ENCODE measurements at places on chromosomes 12 and 14.
A peak's percentile ranks its signal among the peaks of the same experiment; 100 is the strongest.

GRCh38 chr12:80441921-80442320, 2.1 kb upstream of the PTPRQ start:
- DNase-seq: no peak

DNA sequence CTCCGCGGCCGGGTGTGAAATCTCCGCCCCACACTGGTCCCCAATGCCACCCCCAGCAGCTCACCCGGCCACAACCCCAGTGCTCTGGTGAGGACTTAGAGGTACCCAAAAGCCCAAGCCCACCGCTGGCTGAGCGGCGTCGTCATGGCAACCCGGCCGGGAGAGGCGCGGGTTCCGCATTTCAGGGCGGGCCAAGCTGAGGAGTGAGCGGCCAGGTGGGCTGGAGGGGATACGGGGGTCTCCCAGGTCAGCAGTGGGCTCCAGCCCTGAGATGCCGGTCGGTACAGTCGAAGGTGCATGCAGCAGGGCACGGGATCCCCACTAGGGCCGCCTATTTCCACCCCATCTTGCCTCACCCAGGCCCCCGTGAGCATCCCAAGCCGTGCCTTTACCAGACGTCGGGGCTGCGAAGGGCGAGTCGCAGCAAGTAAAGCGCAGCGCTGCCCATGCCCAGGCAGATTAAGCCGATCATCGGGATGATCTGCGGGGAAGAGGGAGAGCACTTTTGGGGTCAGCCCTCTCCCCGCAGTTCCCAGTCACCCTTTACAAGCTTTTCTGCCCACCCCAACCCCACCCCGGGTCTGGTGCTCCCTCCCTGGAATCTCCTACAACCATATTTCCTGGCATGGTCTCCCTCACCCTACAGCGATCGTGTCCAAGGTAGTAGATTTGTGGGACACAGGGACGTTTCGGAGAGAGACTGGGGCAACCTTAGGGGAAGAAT, 6.9 kb downstream of the SHMT2 start:
- no peak for DNase-seq

DNA sequence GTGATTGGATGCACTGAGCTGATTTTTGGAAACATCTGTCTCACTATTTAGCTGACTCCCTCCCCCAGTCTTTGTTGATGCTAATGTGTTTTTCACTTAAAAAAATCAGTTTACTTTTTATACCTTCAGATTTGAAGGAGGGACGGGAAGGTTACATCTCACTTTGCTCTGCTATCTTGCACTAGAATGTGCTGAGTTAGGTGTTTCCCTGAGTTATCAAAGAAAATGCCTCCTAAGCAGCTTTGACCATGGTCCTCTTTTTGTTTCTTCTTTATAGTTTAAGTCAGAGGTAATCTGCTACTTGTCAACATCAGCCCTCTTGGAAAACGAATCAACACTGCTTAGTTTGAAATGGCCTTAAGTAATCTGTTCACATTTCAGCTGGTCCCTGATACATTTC, 222.0 kb downstream of the TMEM132D start:
- no peak for DNase-seq

DNA sequence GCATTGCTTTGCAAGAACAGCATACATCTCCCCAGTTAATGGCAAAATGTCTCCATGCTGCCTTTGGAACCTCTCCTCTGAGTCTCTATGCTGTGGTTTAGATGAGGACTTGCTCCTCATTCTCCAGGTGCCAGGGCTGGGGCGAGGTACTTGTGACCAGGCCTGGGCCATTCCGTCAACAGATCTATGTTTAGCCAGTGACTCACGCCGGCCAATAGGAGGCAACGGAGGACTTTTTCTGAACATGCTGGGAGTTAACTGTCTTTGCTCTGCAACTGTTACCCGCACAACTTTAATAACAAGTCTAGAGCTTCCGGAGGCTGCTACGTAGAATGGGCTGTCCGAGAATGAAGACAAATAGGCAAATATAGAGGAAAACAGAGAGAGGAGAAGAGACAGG, 214.2 kb downstream of the GLT1D1 start:
- DNase-seq: no peak

GRCh38 chr12:88202500-88202899, 60.4 kb downstream of the TMTC3 start:
- no peak for DNase-seq

- no peak for DNase-seq
Observed at GRCh38 chr14:101673873-101674272, 87.6 kb upstream of the PPP2R5C start.

GRCh38 chr12:77882709-77883108, 52.0 kb downstream of the NAV3 start:
- no peak for DNase-seq

DNA sequence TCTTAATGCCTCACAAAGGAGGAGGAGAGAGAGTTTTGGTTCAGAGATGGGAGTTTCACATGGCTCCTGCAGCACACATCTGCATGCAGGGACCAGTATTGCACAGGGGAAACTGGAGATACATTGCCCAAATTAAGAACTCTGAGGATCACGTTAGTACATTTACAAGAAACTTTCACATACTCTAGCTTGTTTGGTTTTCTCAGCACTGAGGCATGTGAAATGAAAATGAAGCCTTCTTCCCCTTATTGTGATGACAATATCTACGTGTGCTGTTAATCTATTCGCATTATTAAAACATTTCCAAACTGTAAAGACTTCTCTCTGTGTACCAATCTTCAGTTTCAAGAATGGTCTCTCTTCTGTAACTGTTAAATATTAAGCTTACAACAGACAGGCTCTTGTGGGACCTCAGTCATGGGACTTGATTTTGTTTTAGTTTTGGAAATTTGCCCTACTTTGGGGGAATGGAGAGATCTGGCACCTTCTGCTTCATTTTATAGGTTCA, 124.7 kb downstream of the DAAM1 start:
- no peak for DNase-seq

GRCh38 chr12:13530966-13531365, 334.4 kb downstream of the EMP1 start:
- no peak for DNase-seq

- no peak for DNase-seq
Observed at GRCh38 chr12:102372087-102372486, 108.3 kb downstream of the IGF1 start.

DNA sequence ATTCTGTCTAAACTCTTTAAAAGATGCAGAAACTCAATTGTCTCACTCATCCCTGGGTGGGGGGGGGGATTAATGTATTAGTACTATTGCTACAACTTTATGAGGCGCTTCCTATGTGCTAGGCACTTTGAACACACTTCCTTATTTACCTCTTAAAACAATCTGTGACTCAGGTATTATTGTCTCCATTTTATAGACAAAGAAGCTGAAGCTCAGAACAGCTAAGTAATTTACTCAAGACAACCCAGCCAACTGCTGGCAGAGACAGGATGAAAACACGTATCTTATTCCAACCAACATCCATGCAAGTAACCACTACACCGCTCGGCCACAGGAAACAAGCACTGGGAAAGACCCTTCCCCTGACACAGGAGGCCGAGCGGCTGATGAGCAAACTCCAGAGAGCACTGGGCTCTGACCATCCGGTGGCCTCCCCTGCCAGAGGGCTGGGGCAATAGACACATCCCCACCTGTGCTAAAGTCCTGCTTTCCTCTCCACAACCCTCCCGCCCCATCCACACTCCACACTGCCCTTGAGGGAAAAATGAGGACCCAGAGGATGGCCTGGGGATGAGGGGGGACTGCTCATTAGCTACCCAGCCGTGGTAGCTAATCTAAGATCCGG, 244.2 kb downstream of the DPF3 start:
- no peak for DNase-seq

DNA sequence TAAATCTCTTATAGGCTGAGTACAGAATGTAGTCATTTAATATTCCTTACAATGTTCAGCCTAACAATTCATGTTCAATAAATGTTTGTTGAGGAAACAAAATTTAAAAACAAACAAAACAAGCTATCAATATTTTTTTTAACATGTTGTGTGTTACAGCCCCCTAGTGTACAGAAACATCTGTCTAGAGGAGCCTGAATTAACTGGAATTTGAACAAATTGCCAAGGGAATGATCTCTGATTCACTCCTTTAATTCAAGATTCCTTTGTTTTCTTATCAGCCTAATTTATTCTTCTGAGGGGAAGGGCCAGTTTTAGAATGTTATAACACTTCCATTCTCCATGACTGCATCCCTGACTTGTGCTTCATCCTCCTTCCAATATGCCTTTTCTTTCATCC, 127.2 kb downstream of the CMAS start:
- no peak for DNase-seq

- DNase-seq: no peak
Observed at GRCh38 chr14:75363130-75363529, 64.7 kb upstream of the JDP2 start.

- no peak for DNase-seq
Observed at GRCh38 chr14:61476754-61477410, 155.5 kb downstream of the PRKCH start.

GRCh38 chr12:32902287-32902997, 5.9 kb upstream of the PKP2 start:
- no peak for DNase-seq

DNA sequence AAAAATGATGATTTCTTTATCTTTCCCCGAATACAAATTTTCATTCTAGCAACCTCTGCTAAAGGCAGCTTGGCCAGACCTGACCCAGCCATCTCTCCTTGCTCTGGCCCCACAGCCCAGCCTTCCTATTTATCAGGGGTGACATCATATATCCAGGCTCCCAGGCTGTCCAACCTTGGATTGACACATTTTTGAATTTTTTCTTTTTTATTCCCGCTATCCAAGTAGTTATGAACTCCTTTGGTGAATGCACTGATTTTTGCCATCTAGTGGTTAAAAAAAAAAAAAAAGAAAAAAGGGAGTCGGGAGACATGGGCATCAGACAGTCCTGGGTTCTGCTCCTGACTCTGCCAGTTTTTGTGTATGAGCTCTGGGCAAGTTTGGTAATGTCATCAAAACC, 120.5 kb downstream of the PTPN11 start:
- DNase-seq: no peak

- DNase-seq: no peak
Observed at GRCh38 chr12:128829861-128830504, 6.2 kb upstream of the SLC15A4 start.

- DNase-seq: no peak
Observed at GRCh38 chr12:30180602-30181001, 396.9 kb upstream of the TMTC1 start.

- no peak for DNase-seq
Observed at GRCh38 chr12:30769802-30770201, 15.1 kb upstream of the CAPRIN2 start.

DNA sequence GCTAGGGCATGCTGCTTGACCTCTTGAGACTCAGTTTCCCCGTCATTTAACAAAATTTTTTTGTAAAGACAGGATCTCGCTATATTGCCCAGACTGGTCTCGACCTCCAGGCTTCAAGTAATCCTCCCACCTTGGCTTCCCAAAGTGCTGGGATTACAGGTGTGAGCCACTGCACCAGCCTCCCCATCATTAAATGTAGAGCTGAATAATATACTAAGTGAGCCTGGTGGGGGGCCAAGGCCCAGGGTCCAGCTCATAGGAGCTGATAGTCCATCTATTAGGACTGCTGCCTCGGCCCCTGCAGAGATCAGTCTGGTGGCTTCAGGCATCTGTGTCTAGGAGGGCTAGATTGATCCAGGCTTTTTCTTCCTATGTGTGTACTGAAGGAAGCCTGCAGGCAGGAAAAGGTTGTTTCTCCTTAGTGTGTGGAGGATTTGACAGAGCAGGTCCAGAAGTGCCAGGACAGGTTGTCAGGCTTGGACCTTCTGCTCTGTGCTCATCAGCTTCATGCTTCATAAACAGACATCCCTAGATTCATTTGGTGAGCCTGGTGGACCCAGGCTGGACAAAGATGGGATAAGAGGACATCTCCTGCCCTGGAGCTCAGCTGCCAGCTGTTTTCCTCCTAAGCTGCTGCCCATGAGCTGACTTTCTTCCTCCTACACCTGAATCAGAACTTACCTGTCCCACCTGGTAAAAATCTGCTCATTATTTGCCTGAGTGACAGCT, 135.4 kb downstream of the ZFP36L1 start:
- DNase-seq: no peak

- DNase-seq: no peak
Observed at GRCh38 chr12:26846416-26846815, 13.4 kb upstream of the ITPR2 start.

GRCh38 chr14:100654025-100654813, 67.0 kb upstream of the BEGAIN start:
- DNase-seq: no peak

DNA sequence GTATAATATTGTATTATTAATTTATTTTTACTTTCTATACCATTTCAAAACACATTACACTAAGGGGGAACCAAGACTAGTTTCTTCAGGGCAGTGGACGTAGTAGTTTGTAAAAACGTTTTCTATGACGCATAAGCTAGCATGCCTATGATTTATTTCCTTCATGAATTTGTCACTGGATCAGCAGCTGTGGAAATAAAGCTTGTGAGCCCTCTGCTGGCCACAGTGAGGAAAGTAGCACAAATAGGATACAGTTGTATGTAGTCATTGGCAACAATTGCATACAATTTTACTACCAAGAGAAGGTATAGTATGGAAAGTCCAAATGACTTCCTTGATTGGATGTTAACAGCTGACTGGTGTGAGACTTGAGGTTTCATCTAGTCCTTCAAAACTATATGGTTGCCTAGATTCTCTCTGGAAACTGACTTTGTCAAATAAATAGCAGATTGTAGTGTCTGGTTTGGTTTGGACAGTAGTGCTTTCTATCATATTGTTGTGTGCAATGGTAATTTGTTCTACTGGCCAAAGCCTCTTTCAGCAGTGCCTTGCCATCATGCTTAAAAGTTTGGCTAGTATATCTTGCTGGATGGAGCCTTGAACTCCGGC, 24.3 kb upstream of the PLEKHD1 start:
- no peak for DNase-seq

GRCh38 chr14:24212924-24213865, at the start of gene CHMP4A:
TSS of gene CHMP4A (minus strand) at chr14:24213488. CDS start at chr14:24213439, 49 bp downstream.
- peak; percentile 72 for DNase-seq

DNA sequence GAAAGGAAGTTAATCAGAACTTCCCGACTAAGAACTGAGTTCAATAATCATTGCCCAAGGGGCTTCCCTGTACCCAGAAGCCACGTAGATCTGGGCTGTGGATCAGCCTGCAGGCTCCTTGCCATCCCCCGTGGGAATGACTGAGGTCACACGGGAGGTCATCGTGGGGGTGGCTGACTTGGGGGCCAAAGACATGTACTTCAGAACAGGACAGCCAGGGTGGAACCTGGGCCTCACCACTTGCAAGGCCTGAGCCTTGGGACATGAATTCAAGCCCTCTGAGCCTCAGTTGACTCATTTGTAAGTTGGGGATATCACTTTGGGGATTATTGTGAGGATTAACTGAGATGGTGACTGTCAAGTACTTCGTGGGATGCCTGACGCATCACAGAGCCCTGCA, 221.0 kb downstream of the SLC41A2 start:
- no peak for DNase-seq
